ENCODE measurements at places on chromosomes 12 and 14. TPM values are rescaled to one million over a fixed set of nuclear protein-coding genes. Genes with fewer than 3 reads are reported as not detected.

Gene PLEKHD1
- total RNA-seq, result 0.14 TPM

Gene ZNF385A
- total RNA-seq, result 10.4 TPM

Gene ACRBP
- total RNA-seq, result 3.0 TPM

Gene TESPA1
- total RNA-seq, result 1.7 TPM

Gene SMAGP
- 88.6 TPM for total RNA-seq

Gene CCDC38
- not detected for total RNA-seq

Gene GPD1
- total RNA-seq, result 4.1 TPM

Gene KRT82
- total RNA-seq, result not detected

DNA sequence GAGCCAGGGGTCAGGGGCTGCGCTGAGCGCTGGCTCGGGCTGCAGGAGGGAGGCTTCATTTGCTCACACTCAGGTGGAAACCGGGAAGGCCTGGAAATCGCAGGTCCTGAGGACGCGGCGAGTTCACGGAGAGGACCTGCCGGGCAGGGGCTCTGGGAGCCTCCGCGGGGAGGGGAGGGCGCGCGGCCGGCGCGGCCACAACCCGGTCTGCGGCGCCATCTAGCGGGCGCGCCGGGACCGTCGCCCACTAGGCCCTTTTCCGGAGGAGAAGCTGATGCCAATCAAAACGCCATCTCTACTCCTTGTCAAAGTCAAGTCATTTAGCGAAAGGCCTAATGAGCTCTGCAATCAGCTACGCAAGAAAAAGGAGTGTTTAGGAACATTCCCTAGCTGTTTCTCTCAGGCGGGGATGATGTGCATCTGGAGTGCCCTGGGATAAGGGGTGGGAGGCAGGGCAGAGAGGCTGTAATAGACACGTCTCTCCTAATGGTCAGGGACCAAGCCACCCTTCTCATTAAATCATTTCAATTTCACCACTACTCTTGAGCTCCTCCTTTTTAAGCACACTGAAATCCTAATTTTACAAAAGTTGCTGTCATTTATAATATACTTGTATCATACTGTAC, 885.8 kb upstream of the TMEM132C start:
- peak; percentile 41 for DNase-seq

DNA sequence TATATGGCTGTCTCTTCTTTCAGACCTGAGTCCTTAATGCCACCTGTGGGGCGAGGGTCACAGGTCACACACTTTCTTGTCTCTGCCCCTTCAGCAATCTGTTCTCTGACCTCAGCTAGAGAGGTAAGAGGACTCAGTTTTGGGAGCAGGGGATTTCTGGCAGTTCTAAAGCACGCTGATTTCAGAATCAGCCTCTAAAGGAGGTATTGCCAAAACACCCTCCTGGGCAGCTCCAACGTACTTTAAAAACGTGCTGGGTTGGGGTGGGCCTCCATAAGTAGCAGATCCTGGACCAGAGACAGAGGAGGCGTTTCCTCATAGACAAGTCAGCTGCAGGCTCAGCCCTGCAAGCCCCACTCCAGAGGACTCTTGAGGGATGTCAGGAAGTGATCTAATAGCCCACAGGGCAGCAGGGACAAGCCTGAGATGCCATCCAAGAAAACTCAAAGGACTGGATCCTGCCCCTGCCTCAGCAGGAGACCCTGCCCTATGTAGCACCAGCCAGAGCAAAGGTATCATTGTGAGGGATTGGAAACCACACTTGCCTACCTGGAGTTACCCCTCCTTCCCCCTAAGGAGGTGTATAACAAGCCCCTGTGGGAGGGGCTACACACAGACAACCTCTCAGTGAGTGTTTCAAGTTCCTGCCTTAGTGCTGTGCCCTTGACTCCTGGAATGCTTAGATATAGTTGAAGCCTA, 8.5 kb downstream of the CTDSP2 start:
- no peak for DNase-seq

- DNase-seq, result no peak
Measured at GRCh38 chr12:100493396-100494012, 19.8 kb downstream of the NR1H4 start.

GRCh38 chr14:90732139-90732538, 84.1 kb downstream of the TTC7B start:
- no peak for DNase-seq

DNA sequence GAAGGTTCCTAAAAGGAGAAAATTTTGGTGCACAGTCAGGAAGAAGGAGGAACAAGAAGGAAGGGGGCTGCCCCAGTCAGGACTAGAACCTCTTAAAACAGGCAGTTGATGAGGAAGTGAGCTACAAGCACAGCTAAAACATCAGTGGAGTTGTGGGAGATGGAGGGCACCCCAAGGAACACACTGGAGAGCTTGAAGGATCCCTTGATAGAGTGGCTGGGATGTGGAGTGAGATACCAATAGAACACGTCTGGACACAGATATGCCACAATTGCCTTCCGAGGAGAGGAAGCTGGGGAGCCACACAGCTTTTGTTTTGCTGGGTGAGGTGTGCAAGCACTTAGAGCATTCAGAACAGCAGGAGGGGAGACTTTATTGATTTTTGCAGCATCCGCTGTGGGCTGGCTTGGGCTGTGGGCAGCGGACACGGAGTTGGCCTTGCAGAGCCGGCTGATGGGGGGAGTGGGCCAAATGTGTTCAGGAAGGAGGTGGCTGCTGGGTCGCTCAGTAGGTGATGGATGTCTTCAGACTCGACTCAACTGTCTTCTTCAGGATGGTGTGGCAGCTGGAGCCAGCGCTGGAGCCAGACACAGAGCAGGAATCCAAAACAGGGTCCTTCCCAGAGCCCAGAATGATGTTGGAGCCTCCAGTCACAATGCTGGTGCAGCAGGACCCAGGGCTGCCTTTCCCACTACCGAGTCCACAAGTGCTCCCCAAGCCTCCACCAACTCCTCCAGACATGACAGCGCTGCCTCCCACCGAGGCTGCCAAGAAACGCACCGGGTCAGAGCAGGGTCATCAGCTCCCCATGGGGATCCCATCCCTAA, 4.7 kb upstream of the KRT79 start:
- no peak for DNase-seq

- no peak for DNase-seq
Measured at GRCh38 chr12:65188179-65188701, 18.9 kb downstream of the LEMD3 start.

DNA sequence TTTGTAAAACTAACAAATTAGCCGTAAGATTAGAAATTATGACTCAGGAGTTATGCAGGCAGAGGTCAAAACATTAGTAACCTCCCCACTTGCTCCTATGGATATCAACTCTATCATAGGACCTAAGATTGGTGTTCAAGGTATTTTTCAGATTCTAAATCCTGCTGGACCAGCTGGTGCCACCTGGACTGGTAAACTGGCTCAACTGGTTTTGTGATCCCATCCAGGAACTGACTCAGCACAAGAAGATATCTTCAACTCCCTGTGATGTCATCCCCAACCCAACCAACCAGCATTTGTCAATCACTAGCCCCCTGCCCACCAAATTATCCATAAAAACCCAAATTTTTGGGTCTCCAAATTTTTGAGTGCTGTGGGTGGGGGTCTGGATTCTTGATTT, 98.1 kb upstream of the OR4E1 start:
- no peak for DNase-seq

DNA sequence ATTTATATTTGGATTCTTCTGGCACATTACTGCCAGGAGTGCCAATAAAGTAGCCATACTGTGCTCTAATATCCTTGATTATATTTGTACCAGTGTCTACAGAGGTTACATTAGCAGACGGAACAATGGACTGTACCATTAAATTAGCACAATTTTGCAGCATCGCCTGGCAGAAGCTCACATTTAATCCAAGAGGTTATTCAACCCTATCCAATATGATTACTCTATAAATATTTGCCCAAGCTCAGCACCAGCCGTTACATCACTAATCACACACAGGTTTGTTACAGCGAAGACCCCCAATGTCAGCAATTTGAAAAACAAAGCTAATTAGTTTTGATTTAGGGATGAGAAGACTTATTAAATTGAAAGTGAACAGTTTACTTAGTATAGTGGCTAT, 16.9 kb upstream of the MGST1 start:
- DNase-seq, result no peak

GRCh38 chr14:61047021-61047420, 66.0 kb downstream of the SLC38A6 start:
- no peak for DNase-seq

DNA sequence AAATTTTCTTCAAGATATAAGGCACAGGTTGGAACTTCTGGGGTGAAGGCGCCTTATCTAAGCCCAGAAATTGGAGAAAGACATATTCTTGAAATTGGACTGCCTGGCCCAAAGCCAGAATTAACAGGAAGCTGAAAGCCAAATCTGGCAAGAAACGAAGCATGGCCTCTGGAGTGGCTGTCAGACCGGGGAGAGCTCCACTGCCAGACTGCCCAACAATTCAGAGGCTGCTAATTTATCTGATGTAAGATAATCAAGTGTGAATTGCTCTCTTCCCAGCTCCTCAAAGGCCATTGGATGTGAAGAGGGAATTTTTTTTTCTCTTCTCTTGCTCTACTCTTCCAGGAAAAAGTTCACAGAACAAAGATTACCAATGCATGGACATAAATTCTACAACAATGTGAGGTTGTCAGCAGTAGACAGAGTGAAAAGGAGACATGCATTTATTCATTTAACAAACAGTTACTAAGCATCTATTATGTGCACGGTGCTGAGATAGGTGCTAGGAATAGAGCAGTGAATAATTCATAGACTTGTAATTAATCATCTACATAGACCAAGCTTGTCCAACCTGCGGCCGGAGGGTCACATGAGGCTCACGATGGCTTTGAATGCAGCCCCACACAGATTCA, at the start of gene GDF3:
Gene GDF3, minus strand, starts transcription at position 210 of the 632 bp plus-strand sequence. Its CDS starts 47 bp downstream, at position 163.
- DNase-seq, result peak; percentile 16

DNA sequence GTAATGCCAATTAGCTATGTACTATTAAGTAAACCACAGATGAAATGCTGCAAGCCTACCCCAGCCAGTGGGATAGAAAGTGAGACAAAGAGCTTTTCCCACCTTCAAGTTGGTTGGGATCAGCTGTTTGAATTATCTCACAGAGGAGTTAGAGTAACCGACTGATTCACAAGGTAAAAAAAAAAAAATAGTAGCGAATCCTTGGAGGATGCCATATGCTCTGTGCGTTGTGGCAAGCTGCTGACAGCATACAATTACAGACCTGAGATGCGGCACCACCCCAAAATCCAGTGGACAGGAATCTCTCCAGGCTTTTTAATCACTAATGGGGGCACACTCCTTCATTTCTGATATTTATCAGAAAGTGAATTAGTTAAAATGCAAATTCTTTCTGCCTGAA, 157.0 kb upstream of the RMST start:
- DNase-seq, result no peak

DNA sequence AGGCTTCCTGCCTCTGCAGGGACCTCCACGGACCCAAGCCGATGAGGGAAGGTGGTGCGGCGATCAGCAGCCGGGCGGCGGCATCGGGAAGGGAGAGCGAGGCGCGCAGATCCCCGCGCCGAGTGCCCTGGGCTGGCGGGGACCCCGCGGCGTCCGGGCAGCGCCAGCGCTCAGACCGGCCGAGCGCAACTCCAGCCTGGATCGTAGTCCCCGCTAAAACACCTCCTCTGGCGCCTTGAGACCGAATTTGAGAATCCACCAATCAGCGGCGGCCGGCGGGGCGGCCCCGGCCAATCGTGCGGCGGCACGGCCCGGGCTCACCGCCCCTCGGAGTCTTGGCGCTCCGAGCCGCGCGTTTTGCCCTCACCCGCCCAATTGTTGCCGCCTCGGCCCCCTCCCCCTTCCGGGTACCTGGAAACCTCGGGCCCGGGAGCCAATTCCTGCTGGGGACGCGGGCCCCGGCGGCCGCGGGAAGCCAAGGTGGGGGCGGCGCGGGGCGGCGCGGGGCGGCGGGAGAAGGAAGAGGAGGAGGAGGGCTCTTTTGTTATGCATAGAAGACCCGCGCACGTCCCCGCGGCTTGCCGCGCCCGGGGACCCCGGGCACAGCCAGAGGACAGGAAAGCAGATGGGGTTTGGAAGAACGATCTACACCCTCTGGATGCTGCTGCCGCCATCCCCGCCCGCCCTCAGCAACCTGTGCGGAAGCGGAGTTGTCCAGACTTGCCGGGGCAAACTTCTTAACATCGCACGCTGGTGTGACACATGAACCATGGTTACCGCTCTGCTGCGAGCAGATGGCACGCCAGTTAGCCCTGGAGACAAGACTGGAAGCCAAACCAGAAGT, at the start of gene E2F7:
Gene E2F7, minus strand, starts transcription at position 209 of the 844 bp plus-strand sequence. CDS start 934 bp downstream, outside the sequence.
- DNase-seq, result peak; percentile 89

- no peak for DNase-seq
Measured at GRCh38 chr12:129067491-129067890, 214.2 kb downstream of the GLT1D1 start.

GRCh38 chr12:25949343-25949742, 9.1 kb upstream of the RASSF8 start:
- no peak for DNase-seq

DNA sequence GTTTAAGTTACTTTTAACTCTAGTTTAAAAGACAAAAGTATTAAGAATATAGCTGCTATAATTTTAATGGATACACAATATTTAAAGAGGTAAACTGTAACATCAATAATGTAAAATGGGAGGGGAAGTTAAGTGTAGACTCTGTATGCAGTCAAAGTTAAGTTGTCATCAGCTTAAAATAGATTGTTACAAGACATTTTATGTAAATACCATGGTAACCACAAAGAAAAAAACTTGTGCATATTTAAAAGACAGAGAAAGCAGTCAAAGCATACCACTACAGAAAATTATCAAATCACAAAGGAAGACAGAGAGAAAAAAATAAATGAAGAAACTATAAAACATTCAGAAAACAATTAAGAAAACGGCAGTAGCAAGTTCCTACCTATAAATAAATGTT, 73.3 kb downstream of the CEP128 start:
- DNase-seq, result no peak

DNA sequence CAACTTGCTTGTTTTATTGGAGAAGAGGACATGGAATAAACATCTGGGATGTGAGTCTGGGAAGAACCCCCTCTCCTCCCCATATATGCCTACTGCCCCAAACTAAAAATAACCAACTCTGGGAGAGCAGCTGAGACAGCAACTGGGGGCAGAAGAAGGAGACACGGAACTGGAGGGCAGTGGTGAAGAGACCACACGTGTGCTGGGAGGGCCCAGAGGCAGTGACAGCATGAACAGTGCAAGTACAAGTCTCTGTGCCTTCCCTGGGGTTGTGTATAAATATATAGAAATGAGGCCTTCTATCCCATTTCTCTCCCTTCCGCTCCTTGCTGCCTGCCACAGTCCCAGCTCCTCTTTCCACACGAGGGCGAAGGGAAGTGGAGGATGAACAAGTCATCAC, 4.0 kb upstream of the KRT73 start:
- DNase-seq, result no peak

- DNase-seq, result no peak
Measured at GRCh38 chr12:1481326-1481725, 113.1 kb downstream of the FBXL14 start.

DNA sequence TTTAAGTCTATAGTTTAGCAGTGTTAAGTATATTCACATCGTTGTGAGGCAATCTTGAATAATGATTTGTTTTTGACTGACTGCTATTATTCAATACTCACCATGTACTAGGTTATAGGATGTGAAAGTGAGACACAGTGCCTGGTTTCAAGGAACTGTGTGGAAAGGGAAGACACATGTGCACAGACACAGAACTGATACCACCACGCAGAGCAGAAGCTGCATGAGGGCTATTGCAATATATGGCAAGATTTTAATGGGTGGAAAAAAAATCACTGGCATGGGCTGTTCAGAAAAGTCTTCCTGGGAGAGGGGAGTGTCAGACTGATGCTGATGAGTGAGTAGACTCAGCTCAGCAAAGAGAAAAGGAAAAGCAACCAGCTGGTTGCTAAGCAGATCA, 10.4 kb downstream of the SLC7A8 start:
- no peak for DNase-seq
